AG08396 (cell line): ENCODE measurements at places on chromosomes 6 and 20.

GRCh38 chr6:45467853-45468252 is 90.1 kb upstream of the SUPT3H start:
- no peak for DNase-seq

GRCh38 chr6:27966044-27966443 is 9.0 kb downstream of the OR2B6 start:
- no peak for DNase-seq

DNA sequence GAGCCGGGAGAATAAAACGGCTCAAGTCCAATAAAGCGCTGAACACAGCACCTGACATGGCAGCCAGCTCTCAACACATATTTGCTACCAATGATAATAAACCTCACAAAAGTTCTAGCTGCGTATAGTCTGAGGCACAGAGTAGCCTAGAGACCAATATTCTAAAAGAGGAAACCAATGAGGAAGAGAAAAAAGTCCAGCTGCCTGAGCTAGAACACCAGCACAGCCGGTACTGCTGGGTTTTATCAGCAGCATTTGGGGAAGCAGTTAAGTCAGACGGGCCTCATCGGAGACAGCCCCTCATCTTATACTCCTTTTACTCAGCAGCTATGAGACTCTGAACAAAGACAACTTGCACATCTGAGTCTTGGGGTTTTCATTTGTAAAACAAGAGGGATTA is 2.4 kb upstream of the RTF2 start:
- no peak for DNase-seq

- DNase-seq: no peak
Measured at GRCh38 chr6:101435038-101435437, 41.5 kb downstream of the GRIK2 start.

DNA sequence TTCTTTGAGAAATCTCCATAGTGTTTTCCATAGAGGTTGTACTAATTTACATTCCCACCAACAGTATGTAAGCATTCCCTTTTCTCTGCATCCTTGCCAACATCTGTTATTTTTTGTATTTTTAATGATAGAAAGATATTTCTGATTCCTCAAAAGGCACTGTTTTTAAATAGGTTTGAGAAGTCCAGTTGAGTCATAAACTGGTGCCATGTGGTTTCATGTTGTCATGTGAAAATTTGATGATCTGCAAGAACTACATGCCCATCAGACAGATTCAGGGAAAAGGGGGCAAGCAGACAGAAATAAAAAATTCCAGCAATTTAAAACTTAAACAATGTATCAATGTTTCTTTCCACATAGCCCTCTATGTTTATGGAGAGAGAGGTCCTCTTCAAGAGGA is 227.5 kb downstream of the KCNQ5 start:
- DNase-seq: no peak

GRCh38 chr6:147617366-147617765 is 108.9 kb downstream of the SAMD5 start:
- no peak for DNase-seq

GRCh38 chr6:96948631-96949030 is 24.1 kb downstream of the KLHL32 start:
- DNase-seq: no peak
